ENCODE measurements at places on chromosomes 3 and 15.

- no peak for DNase-seq
Observed at GRCh38 chr3:127158614-127159229, 34.2 kb upstream of the PRR23E start.

DNA sequence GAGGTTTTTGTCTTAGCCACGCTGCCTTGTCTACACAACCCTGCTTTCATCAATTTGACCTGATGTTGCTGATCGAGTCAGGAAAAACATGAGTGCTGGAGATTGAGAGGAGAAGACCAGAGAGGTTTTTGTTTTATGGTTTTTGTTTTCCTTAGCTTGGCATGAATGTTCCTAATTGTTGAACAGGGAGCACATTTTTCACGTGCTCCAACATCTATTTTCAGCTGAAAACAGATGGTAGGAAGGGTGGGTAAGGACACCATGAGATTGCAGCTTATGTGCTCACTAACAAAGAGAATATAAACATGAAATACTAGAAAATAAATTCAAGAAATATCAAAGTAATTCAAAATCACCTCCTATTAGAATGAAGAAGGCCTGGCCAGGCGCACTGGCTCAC lies 79.9 kb upstream of the LMCD1 start:
- no peak for DNase-seq

GRCh38 chr3:161700998-161701397 lies 204.4 kb downstream of the OTOL1 start:
- DNase-seq, result no peak

- DNase-seq, result no peak
Observed at GRCh38 chr15:86493884-86494283, 414.2 kb downstream of the AGBL1 start.

DNA sequence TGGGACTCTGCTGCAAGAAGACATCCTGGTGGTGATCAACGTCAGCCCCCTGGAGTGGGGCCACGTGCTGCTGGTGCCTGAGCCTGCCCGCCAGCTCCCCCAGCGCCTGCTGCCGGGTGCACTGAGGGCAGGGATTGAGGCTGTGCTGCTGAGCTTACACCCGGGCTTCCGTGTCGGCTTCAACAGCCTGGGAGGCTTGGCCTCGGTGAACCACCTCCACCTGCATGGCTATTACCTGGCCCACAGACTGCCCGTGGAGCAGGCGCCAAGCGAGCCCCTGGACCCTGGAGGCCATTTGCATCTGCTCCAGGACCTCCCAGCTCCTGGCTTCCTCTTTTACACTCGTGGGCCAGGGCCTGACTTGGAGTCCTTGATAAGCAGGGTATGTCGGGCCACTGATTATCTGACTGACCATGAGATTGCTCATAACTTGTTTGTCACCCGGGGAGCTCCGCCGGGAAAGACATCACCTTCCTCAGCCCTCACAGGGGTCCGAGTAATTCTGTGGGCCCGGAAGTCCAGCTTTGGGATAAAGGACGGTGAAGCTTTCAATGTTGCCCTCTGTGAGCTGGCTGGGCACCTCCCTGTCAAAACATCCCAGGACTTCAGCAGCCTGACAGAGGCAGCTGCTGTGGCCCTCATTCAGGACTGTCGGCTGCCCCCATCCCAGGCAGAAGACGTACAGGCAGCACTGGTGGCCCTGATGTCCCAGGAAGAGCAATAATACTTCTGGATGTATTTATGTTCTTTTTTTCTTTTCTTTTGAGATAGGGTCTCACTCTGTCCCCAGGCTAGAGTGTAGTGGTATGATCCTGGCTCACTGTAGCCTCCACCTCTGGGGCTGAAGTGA lies 7.6 kb downstream of the GDPGP1 start:
- no peak for DNase-seq

DNA sequence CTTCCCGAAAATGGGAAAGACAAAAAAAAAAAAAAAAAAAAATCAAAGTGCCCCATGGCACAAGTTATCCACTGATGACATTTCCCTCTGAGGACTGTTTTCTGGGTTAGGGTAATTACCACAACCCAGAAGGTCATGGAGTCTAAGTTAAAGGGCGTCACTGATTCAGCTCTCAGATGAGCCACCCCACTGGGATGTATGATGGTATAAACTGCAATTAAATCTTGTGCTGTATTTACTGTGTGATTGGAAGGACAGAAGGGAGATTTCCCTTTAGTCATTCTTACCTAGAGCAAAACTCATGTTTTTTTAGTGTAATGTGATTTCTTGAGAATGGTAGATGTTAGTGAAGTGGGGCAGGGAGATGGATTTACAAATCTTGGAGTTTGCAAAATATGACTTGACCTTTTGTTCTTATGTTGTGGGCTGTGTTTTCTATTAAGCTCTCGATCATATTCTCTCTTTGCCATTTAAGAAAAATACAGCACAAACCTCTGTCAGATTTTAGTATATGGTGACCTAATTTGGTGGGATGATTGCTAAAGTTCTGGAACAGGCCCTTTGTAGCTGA lies 244.2 kb downstream of the PTPRG start:
- no peak for DNase-seq

GRCh38 chr3:45972534-45973402 lies 22.9 kb downstream of the FYCO1 start:
- DNase-seq, result no peak

GRCh38 chr3:197734667-197735318 lies 1.9 kb downstream of the RUBCN start:
- no peak for DNase-seq

DNA sequence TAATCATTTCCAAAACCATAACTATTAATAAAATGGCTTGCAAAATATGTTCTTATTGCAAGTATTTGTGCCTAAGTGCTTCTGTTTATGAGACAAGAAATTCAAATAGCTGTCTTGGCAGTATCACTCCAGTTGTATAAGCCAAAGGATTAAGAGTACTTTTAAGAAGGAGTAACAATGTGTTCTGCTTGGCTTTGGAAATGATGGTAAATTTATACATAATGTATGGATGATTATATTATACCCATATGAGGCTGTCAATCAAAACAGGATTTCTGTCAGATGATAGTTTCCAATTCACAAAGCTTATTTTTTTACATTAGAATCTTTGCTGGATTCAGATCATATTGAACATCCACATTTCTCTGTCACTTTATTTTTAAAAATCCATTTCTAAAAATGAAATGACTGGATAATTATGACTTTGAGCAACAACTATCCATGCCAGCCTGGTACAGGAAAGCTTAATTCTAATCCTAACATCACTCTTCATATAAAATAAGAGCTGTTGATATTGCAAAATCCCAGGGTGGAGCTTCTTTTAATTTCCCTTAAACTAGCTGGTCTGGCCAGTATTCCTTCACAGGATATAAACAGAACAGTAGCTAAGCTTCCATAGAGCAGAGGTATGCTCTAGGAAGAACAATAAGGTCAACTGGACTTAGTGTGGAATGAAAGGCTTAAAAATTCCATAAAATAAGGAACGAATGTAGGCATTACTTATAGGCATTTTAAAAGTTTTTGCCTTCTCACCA lies 30.0 kb upstream of the ZNF280D start:
- DNase-seq, result no peak

DNA sequence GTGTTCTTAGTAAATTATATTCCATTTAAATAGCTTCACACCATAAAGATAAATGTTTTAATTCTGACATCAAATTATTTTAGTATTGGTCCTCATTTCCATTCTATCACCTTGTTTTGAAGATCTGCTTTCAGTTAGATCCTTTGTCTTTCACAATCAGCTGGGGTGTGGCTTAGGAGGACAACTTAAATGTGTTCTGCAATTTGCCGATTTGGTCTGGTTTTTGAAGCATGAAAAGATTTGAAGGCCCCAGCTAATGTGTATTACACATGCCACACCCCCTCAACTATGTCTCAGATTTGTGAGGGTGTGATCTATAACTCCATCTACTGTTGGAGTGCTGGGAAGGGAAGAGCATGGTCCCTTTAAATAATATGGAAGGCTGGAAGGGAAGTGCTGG lies 516.1 kb upstream of the GOLIM4 start:
- DNase-seq, result no peak

- no peak for DNase-seq
Observed at GRCh38 chr15:57379487-57379886, 3.2 kb downstream of the CGNL1 start.

- DNase-seq, result no peak
Observed at GRCh38 chr15:36365963-36366362, 213.5 kb upstream of the CDIN1 start.

- no peak for DNase-seq
Observed at GRCh38 chr3:42653560-42654330, at the start of gene ZBTB47. ZBTB47 (plus strand) TSS chr3:42653697; CDS start chr3:42658356, 4,659 bp downstream.

DNA sequence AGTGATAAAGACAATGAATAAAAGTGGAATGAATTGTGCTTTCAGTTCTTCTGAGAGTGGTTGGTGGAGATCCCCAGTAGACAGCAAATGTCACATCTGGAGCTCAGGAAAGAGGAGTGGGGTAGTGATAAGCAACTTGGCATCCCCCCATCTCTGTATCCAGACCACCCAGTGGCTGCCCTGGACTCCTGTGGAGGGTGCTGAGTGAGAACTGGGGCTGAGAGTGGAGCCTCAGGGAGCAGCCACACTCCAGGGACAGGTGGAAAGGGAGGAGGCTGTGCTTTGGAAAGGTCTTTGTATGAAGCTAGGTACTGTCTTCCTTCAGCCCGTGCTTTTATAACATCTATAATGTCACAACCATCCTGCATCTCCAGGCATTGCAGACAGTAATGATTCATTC lies 85.6 kb upstream of the RASGRF1 start:
- DNase-seq, result no peak

DNA sequence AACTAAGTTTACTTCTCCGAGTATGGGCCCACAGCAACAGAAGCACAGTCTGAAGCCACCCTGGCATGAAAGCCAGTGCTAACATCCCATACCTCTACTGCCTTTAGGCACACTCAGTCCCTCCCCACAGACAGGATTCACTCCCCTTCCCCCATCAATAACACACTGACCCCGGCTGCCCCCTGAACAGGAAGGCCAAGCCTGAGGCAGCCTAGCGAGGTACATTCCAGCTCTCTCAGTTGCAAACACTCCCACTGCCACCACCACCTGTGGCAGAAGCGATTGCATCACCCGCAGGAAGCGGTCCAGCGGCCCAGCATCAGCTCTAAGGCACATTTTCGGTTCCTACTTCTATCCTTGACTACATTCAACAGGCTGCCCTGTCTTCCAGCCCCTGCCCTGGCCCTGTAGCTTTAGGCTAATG lies 7.0 kb upstream of the BMF start:
- no peak for DNase-seq

DNA sequence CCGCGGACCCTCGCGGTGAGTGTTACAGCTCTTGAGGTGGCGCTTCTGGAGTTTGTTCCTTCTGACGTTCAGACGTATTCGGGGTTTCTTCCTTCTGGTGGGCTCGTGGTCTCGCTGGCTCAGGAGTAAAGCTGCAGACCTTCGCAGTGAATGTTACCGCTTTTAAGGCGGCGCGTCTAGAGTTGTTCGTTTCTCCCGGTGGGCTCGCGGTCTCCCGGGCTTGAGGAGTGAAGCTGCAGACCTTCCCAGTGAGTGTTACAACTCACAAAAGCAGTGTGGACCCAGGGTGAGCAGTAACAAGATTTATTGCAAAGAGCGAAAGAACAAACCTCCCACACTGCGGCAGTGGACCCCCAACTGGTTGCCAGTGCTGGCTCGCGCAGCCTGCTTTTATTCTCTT lies 177.1 kb downstream of the UACA start:
- DNase-seq, result no peak

GRCh38 chr3:157201648-157202278 lies 41.8 kb upstream of the CCNL1 start:
- no peak for DNase-seq

DNA sequence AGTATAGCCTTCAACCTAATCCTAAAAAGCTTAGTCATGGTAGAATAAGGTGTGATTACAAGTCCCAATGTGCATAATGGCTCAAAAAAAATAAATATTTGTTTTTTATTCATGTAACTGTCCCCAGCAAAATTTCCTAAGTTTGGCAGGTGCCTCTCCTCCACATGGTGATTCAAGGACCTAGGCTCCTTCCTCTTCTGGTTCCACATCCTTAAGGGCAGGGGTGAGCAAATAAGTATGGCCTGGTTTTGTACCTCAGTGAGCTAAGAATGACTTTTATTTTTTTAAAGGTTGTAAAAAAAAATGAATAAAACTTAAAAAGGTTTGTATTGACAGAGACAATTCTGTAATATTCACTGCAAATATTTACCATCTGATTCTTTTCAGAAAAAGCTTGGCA lies 343.5 kb upstream of the UBE2E2 start:
- no peak for DNase-seq

GRCh38 chr15:85793641-85794597 lies 806 bp downstream of the KLHL25 start:
- no peak for DNase-seq

GRCh38 chr3:129070086-129070885 lies 9.7 kb downstream of the GP9 start:
- DNase-seq, result no peak

- DNase-seq, result no peak
Observed at GRCh38 chr3:51295625-51296024, 89.5 kb upstream of the MANF start.

- no peak for DNase-seq
Observed at GRCh38 chr3:120143676-120144075, 49.4 kb upstream of the GSK3B start.

- no peak for DNase-seq
Observed at GRCh38 chr3:24829011-24829581, 334.4 kb upstream of the THRB start.

DNA sequence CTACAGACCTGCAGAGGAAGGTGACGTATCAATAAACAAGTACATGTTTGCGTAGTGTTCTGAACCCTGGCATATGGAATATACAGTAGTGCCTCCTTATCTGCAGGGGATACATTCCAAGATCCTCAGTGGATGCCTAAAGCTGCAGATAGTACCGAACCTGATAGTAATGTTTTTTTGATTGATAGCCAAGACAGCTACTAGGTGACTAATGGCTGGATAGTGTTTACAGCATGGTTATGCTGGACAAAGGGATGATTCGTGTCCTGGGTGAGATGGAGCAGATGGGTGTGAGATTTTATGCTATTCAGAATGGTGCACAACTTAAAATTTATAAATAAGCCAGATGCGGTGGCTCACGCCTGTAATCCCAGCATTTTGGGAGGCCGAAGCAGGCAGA lies 55.8 kb upstream of the IGF2BP2 start:
- no peak for DNase-seq

- no peak for DNase-seq
Observed at GRCh38 chr3:65642883-65643282, 395.8 kb downstream of the MAGI1 start.

DNA sequence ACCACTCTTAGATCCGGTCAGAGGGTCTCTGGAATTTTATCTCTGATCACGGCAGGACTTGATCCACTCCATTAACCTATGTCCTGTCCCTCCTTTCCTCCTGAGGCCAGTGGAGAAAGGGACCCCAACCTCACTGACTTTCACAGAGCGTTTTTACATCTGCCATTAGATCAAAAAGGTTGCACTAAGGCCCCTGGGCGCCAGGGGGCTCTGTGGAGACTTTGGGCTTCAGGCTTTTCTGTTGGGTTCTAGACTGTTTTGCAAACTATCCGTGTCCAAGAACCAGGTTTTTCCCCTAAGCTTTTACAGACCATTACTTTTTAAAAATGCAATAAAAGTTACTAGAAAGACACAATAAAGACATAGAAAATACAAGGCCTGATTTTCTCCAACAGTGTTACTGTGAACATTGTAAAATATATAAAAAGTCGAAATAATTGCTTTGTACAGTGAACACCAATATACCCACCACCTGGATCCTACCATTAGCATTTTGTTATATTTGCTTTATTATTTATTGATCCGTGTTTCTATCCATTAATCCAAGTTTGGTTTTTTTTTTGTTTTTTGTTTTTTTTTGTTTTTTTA lies 159.7 kb downstream of the POLR2M start:
- peak; percentile 38 for DNase-seq

- no peak for DNase-seq
Observed at GRCh38 chr3:148184798-148185197, 512.9 kb upstream of the AGTR1 start.

GRCh38 chr3:52246728-52247408 lies 1.3 kb downstream of the PPM1M start:
- DNase-seq, result no peak
